ENCODE measurements at places on chromosomes 16 and 17.

GRCh38 chr16:85629326-85629725, 16.2 kb downstream of the GSE1 start:
- DNase-seq: no peak

DNA sequence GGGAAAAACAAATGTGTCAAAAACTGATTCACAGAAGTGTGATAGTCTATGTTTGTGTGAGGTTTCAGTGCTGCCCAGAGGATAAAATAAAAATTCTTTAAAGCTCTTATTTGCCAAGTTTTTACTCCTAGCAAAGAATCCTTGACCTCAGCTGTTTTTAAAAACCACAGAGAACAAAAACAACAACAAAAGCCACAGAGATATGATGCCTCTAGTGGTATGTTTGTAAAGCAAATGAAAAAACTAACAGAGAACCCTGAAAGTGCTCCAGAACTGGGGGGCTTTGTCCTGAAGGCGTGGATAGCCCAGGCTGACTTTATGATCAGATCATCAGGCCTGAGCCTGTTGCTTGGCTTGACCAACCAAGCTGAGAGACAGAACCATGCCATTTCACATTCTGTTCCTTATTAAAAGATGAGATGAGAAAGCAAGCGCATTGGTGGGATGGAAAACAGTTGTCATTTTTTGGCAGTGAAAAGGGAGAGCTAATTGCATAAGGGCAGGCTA, 411.0 kb downstream of the CPPED1 start:
- peak; percentile 13 for DNase-seq

GRCh38 chr17:48571024-48571818, 6.9 kb downstream of the HOXB4 start:
- no peak for DNase-seq

- DNase-seq: no peak
These were observed 105.8 kb downstream of the NOG start for GRCh38 chr17:56699186-56699894.

DNA sequence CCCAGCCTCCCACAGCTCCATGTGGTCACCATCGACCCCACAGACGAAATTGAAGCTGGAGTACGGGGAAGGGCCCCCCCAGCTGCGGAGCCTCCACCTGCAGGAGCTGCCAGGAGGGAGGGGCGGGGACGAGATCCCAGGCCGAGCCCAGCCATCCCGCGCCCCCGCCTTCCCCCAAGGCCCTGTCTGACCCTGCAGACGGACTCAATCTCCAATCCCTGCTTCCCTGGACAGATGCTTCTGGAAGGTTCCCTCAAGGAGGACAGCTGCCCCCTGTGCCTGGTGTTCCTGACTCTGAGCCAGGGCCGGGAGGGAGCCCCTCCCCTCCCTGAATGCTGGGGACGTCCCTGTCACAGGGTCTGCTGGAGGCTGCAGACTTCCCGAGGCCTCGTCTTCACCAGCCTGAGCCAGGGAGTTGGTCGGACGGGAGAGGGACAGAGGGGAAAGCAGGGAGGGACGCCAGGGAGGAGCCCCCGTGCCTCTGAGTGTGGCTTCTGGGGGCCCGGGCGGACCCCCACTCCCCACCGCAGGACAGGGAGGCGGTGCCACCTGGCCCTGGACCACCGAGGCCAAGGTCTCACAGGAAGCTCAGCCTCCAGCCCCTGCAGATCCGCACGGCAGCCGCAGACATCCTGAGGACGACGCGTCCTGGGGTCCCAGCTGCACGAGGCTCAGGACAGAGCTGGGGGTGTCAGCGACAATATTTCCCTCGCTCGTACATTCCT, 21.3 kb upstream of the C1QTNF8 start:
- no peak for DNase-seq

DNA sequence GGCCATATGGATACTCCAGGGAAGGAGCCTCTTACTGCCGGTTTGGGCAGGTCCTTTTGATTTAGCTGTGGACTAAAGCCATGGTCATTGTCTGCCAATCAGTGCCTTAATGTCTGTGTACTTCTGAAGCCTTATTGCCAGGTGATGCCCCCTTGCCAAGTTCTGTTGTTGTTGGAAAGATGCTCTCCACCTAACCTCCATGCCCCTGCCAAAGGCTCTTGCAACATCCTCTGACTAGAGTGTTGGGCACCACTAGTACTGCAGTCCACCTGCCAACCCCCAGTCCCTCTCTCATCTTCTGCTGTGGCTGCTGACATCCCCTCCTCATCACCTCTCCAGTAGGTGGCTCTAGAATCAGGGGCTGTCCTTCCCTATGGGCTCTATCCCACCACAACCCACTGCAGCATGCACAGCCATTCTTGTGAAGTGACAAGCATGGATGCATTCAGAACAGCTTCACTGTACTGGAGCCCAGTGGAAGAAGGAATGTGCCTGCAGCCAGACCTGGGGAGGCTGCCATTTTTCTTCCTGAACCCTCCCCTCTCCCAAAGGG, 375.3 kb upstream of the CDH5 start:
- no peak for DNase-seq

DNA sequence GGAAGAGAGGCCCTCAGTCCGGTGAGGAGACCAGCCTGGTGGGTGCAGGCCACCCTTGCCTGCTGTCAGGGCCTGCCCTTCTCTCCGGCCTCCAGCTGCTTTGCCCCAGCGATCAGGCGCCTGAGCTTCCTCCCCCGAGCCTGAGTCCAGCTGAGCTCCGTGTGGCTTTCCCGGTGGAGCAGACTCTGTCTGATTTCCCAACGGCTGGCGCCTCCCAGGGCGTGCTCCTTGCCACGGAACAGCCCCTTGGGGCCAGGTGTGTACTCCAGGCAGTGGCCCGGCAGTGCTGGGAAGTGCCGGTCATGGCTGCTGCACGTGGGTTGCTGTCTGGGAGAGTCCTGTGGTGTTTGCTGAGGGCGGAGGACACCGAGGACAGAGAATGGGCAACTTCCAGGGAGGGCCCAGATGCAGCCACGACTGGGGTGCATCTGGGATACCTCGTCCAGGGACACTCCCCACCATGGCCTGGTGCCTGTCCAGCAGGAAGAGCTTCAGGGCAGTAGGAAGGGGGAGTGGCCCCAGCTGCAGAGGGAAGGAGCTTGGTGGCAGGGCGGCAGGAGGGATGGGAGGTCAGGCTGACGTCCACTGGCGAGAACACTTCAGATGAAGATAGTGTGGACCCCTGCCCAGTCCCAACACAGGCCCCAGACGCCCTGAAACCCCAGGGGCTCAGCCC, 22.5 kb downstream of the METRNL start:
- DNase-seq: no peak

GRCh38 chr16:68236137-68236825, 354 bp upstream of the ESRP2 start:
- DNase-seq: no peak

DNA sequence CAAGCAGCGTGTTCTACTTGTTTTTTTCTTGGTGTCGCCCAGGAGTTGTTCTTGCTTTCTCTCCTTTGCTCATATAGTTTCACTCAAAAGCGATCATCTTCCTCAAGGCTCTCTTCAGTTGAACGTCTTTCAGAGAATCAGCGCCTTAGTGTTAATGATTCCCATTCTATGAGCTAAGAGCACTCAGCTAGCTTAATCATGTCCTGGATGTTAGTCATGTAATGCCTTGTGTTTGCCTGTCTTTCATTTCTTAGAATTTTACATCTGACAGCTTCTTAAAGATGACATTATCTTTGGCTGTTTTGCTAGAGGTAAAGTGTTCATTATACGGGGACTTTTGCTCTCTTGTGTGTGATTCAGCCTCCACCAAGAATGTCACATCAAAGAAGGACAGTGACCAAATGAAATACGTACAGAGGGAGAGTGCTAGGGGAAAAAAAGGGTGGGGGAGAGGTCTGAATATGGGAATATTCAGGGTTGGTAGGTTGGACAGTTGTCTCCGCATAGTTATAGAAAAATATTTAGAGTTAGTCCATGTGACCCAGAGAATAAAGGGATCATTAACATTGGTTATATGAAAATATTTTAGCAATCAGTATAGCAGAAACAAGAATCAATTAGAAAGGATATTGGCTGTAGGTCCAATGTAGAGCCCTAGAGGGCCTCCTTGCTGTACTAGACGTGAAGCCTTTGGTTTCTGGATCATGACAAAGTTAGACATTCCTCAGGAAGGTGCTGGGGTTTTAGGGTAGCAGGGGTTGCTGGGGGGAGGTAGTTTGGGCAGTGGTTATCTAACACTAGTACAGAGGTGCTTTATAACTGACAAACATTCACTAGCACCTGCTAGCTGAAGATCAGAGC, 31.9 kb upstream of the ANKFN1 start:
- DNase-seq: peak; percentile 4

DNA sequence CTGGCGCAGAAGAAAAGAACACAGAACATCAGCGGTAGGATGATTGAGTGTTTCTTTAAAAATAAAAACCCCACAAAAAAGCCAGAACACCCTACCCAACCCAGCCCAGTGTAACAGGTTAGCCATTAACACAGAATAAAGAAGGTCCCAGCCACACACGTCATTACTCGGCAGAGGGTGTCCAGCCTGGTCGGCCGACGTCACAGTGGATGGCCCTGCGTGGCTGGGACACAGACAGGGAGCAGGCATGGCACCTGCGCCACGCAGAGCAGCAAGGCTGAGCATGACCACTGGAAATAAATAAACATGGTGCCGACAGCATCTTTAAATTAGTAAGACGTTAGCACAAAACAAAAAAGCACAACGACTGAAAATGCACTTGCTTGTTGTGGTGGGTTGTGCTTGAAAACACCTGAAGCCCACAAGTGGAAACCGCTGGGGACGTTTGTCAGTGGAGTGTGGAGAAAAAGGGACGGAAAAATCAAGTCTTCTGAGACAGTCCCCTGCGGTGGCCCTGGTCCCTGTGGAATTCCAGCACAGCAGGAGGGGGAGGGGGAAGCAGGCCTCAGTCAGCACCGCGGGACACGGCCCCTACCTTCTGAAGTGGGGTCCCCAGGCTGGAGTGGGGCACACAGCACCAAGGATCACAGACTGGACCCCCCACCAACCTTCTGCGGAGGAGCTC, 39.2 kb downstream of the SLC7A5 start:
- no peak for DNase-seq

- DNase-seq: peak; percentile 21
These were observed 49.4 kb downstream of the MYH10 start for GRCh38 chr17:8580952-8581658.

DNA sequence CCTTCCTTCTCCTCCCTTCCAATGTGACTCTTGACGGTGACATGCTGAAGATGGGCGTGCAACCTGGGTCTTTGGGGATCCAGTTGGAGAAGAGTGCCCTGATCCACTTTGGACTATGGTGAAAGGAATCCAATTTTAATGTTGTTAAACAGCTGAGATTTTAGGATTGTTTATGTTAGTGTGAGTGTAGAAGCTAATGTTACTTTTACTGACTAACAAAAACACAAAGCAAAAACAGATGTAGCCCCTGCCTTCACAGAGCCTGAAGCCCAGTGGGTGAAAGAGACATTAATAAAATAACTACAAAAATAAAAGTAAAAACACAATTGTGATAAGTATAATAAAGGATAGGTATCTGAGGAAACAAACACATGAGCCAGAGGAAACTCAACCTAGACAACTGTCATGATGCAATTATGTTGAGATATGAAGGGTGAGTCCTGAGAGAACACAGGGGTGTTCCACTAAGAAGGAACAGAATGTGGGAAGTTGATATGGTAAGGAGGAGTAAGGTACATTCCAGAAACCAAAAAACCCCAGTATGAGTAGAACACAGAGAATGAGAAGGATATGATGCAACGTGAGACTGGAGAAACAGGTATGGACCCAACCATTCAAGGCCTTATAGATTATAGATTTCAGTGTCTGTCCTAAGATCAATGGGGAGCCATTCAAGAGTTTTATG, 115.1 kb upstream of the PMFBP1 start:
- DNase-seq: no peak

GRCh38 chr17:15341385-15341849, at the start of gene TEKT3:
TEKT3 (minus strand) TSS chr17:15341597; CDS start chr17:15331585, 10,012 bp downstream.
- DNase-seq: no peak

Measured in NCI-H1694 (cell line).